ENCODE measurements at places on chromosomes 1 and 21.

DNA sequence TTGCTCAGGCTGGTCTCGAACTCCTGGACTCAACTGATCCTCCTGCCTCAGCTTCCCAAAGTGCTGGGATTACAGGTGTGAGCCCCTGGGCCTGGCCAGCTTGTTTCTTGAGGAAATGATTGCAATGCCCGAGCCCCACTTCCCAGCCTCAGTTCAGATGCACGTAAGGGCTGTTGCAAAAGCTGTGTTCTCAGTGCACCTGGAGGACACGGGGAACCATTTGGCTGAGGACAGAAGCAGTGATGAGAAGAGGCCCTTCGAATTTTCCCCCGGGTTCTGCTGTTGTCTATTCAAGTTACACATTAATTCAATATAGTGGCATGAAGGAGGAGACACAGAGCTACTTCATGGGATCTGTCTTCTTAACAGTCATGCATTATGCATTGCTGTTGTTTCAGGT is 78.8 kb upstream of the WDR26 start:
- DNase-seq, result no peak

DNA sequence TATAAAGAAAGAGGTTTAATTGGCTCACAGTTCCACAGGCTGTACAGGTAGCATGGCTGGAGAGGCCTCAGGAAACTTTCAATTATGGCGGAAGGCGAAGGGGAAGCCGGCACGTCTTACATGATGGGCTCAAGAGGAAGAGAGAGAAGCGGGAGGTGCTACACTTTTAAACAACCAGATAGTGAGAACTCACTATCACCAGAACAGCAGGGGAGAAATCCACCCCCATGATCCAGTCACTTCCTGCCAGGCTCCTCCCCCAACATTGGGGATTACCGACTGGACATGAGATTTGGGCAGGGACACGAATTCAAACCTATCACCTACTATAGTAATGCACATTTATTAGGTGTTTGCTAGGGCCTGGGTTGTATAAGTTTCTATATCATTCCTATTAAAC is 117.8 kb downstream of the ZMYM4 start:
- DNase-seq, result no peak

GRCh38 chr21:15667819-15668218 is 62.0 kb upstream of the USP25 start:
- DNase-seq, result no peak

DNA sequence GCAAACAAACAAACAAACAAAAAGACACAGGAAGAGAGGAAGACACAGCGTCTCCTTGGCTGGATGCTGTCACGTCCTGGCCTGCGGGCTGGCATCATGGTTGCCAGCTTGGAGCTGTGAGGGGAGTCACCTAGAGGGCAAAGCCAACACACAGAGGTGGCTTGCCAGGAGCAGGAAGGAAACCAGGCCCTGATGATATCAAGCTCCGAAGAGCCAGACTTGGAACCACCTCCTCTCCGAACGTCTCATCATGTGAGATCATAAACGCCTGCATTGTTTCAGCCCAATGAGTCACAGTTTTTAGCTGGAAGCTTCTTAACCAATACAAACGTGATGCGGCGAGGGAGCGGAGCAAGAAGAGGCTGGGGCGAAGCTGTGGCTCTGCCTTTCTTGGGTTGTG is 8.7 kb downstream of the PLA2G2D start:
- peak; percentile 33 for DNase-seq

GRCh38 chr1:201015551-201016091 is 7.9 kb downstream of the KIF21B start:
- no peak for DNase-seq

DNA sequence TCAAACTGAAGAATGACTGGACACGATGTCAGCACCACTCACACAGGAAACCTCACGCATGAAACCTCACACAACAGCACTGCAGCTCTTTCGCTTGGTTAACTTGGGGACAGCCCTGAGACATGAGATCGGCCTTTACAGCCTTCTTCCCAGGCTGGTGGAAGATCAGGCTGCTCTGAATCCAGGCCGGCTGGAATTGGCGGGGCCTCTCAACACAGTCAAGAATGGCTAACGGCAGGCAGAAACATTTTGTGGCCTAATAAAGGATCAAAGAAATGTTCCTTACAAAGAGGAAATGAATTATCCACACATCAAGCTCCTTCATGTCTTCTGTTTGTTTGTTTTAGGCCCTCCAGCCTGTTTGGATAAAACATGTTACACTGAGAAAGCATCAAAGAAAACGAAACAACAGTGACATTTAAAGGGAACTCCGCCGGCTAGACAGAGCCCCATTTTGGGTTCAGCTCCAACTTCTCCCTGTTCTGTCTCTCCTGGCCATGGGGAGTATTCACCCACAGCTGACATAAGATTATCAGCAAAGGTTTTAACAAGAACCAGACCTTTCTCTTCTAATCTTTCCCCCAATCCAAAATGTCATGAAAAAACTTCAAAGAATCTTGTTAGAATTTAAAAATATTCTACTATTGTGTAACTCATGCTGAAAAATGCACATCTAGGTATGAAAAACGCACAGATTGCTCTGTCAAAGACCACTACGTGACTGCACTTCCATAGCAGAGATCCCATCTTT is 131.2 kb downstream of the SLC45A1 start:
- no peak for DNase-seq

GRCh38 chr21:24289539-24289938 is 1317.7 kb downstream of the MRPL39 start:
- DNase-seq, result no peak

- DNase-seq, result no peak
Observed at GRCh38 chr1:216528816-216529215, 105.6 kb upstream of the USH2A start.

DNA sequence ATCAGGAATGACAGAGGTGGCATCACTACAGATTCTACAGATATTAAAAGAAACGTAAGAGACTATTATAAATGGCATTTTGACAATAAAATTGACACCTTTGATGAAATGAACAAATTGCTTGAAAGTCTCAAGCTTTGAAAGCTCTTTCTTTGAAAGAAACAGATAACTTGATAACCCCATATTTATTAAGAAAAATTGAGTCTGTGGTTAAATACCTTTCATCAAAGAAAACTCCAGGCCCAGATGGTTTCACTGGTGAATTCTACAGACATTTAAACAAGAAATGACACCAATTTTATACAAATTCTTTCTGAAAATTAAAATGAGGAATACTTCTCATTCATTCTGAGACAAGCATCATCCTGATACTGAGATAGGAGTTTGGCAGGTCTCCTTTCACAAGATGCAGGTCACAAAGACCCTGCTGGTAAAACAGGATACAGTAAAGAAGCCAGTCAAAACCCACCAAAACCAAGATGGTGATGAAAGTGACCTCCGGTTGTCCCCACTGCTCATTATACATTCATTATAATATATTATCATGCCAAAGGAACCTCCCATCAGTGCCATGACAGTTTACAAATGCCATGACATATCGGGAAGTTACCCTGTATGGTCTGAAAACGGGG is 210.9 kb downstream of the AKT3 start:
- DNase-seq, result no peak

GRCh38 chr1:81600878-81601622 is 199.7 kb upstream of the ADGRL2 start:
- DNase-seq, result no peak

DNA sequence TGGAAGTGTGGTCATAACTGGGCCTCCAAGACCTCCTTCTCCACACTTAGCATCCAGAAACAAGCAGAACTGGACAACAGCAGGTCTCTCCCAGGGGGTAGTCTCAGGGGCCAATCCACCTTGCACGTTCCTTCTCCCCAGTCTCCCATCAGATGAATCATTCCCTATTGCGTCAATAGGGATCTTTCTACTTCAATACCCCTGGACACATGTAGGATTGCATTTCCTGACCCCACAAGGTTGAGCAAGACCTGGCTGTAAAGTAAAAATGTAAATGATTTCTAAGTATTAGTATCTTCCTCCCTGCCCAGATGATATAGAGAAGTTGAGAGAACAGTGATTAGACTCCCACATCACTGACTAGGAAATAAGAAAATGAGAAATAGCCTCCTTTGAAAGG is 224.5 kb upstream of the CSF3R start:
- DNase-seq, result no peak

- DNase-seq, result no peak
Observed at GRCh38 chr1:57916041-57916440, 492.2 kb upstream of the DAB1 start.

- no peak for DNase-seq
Observed at GRCh38 chr21:45543371-45543709, 1.1 kb upstream of the SLC19A1 start.

DNA sequence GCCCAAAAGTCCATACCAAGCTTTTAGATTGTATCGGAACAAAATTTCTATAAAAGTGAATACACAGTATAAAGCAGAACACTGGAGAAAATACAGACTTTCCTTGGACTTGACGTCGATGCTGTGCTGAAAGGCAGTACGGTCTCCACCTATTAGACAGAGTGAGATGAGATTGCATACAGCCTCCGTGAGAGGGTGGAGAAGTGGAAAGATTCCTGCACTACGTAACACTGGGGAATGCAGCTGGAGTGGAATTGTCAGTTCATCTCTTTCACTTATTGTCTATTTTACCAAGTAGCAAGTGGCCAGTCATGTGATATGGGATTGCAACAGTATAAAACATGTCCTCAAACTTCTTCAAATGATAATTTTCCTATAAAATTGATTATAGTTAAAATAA is 209.5 kb downstream of the ZP4 start:
- DNase-seq, result no peak

DNA sequence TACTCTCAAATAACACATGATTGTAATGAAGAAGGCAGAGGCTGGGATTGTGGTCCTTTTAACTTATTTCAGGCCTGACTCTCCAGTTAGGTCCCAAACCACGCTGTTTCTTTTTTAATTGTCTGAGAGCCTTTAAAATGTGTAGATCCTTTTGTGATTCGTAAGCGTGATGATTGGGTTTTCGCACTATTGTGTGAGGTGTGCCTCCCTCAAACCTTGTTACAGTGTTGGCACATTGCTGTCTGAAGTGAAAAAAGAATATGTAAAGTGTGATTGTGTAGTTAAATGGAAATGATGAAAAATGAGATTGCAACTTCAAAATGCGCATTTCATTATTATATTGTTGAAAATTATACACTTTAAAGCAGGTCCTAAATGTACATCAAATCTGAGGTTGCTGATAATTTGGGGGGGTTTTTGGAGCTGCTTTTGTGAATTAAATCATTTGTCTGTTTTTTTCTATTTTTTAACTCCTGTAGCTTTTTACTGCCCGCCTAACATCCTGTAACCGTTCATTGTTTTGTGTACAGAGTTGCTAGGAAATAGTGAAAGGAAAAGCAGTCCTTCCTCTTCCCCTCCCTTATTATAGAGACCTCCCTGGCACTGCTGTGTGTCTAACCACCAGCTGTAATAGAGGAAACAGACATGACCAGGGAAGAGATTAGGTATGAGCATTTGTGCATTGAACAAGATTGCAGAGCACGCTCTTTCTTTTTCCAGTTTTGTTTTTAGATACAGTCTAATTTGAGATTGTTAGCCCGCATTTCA is 43.3 kb downstream of the IARS2 start:
- no peak for DNase-seq

- DNase-seq, result no peak
Observed at GRCh38 chr1:5223206-5223605, 568.8 kb downstream of the AJAP1 start.

GRCh38 chr1:99768104-99768503 is 1.7 kb upstream of the FRRS1 start:
- DNase-seq, result no peak

- DNase-seq, result no peak
Observed at GRCh38 chr1:176531921-176532897, 69.2 kb downstream of the PAPPA2 start.

GRCh38 chr1:211910113-211910884 is 79.7 kb upstream of the LPGAT1 start:
- no peak for DNase-seq

DNA sequence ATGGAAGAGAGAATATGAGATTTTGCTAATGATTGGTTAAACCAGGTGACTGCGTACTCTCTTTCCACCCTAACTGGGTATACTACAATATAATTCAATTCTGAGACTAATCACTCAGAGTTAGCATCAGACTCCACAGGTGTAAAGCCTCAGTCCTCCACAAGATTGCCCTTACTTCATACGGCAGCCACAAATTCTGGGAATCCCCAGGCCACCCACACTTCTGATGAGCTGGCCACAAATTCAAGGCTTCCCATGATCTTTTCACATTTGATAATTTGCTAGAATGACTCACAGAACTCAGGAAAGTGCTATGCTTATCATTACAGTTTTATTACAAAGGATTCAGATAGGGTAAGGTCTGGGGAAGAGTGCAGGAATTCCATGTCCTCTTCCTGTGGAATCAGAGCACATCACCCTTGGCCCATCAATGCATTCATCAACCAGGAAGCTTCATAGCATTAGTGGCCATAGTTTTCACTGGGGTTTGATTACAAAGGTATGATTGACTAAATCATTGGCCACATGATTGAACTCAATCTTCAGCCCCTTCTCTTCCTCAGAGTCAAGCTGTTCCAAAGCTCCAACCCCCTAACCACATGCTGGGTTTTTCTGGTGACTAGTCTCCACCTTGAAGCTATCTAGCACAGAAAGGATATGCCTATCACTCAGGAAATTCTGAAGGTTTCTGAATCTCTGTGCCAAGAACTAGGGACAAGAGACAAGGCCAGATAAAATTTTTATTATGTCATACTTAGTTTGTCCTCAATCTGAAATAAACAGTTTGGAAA is 131.7 kb downstream of the HHIPL2 start:
- no peak for DNase-seq

- no peak for DNase-seq
Observed at GRCh38 chr1:218620956-218621355, 275.8 kb downstream of the TGFB2 start.

DNA sequence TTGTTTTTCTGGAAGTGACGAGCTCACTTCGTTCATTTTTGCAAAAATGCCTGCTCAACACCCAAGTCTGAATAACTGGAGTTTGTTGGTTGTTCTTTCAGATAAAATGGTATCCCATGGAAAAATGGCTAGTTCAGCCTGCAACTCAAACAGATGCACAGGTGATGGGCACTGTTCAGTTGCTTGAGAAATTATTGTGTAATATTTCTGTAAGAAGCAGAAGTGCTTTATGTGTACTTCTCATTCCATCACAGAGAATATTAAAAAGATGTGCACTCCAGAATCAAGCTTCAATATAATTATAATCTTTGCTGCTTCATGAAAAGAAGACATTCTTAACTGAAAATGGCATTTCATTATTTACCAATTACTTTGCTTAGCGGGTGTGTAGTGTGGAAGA is 9.1 kb downstream of the SYT2 start:
- no peak for DNase-seq

- DNase-seq, result no peak
Observed at GRCh38 chr1:176466514-176466913, 3.5 kb downstream of the PAPPA2 start.

GRCh38 chr1:44354268-44354839 is 703 bp downstream of the ERI3 start:
- DNase-seq, result no peak

GRCh38 chr1:162706003-162706402 is 73.7 kb downstream of the DDR2 start:
- no peak for DNase-seq

- DNase-seq, result no peak
Observed at GRCh38 chr1:12231276-12231595, 1.4 kb downstream of the VPS13D start.

DNA sequence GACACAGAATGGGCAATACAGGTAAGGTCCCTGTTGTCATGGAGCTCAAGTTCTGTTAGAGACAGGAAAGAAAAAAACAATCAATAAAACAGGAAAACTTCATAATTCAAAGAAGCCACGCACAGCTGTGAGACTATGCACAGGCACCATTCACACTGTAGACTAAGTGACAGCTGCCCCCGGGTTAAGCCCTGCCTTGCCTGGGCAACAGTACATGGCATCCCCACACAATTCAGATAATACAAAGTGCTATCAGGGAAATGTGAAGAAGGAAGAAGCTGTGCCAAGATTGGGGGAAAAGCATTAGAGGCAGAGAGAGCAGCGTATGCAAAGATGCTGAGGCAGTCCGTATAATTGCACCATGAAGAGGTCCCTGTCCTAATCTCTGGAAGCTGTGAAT is 9.0 kb upstream of the KCNE2 start:
- DNase-seq, result no peak
